ENCODE measurements at places on chromosomes 11 and 22.
A peak's percentile ranks its signal among the peaks of the same experiment; 100 is the strongest.

DNA sequence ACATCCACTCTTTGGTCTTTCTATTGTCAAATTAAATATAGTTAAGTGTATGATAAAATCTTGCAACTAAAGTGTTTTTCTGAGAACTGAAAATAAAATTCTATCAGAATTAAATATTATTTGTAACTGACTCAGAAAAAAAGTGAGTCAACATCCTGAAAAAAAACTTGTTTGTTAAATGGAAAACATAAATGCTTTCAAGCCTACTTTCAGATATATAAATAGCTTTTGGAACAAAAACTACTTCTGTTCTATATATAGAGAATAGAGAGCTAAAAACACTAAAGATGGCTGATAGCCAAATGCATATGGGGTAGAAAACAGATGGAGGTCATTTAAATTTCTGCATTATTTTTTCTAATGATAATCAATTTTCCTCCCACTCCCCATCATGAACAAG, 61.8 kb downstream of the PIK3C2A start:
- no peak for DNase-seq

DNA sequence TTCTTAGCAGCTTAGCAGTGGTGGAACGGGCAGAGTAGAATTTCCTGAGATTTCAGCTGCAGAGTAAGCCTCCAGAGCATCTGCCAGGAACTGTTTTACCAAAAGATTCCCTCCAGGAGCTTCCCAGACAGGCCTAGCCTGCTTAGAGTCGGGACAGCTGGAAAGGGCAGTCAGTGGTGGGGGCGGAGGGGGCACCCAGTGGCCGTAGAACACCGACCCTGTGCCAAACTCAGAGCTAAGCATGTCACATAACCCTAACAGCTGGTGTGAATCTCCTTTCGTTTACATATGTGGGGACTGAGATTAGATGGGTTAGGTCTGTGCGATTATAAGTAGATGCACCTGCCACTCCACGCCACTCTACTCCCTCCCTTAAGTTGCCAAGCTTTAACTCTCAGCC, 80.0 kb upstream of the CRTAM start:
- no peak for DNase-seq

DNA sequence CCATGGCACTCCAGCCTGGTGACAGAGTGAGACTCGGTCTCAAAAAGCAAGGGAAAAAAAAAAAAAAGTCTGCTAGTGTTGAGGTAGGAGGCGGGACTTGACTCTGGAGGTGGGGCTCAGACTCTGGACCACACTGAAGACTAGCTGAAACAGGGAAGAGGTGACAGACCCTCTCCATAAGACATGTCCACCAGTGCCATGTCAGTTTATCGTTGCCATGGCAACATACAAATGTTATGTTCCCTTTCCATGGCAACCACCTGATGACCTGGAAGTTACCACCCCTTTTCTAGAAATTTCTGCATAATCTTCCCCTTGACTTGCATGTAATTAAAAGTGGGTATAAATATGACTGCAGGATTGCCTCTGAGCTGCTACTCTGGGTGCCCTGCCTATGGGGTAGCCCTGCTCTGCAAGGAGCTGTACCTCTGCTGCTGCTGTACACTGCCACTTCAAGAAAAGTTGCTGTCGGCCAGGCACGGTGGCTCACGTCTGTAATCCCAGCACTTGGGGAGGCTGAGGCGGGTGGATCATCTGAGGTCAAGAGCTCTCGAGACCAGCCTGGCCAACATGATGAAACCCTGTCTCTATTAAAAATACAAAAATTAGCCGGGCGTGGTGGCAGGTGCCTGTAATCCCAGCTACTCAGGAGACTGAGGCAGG, 55.1 kb downstream of the KIAA1671 start:
- DNase-seq: no peak

GRCh38 chr11:65868076-65868667, 4.4 kb downstream of the EFEMP2 start:
- peak; percentile 22 for DNase-seq

DNA sequence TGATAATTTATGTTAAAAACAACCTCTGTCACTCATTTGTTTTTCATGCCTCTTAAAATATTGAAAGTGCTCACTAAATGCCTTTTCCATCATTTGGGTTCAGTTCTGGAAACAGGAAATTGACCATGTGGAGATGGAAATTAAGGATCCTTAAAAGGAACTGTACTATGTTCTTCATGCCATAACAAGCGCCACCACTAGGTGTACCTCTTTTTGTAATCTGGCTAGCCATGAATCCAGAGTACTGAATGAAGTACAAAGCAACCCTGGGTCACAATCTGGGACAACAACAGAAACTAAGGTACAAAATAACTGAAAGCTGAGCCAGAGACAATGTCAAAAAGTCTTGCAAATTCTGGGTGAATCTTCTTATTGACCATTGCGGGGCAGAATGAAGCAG, 559.1 kb downstream of the FAM181B start:
- no peak for DNase-seq

- DNase-seq: no peak
Observed at GRCh38 chr22:36971341-36972125, 47.7 kb downstream of the TST start.

DNA sequence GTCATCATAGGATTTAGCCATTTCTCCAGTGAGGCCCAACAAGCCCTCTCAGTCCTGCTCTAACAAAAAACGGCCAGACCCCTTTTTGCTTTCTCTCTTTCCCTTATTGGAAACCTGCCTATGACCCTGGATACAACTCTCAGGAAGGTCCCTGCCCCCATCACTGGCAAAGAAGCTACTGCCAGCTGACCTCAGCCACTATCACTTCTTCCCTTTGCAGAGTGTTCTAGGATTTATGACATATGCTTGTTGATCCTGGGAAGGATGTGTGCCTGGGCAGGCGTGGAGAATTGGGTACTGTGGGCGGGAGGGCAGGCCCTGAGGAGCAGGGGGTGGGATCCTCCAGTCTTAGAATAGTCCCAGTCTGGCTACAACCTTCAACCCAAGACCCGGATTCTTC, 7.5 kb downstream of the PGAP2 start:
- DNase-seq: no peak

- DNase-seq: no peak
Observed at GRCh38 chr11:107757661-107758060, 45.8 kb upstream of the SLN start.

- no peak for DNase-seq
Observed at GRCh38 chr11:78841456-78842060, 266.9 kb upstream of the NARS2 start.

GRCh38 chr11:722346-722811, 16.3 kb downstream of the EPS8L2 start:
- no peak for DNase-seq

DNA sequence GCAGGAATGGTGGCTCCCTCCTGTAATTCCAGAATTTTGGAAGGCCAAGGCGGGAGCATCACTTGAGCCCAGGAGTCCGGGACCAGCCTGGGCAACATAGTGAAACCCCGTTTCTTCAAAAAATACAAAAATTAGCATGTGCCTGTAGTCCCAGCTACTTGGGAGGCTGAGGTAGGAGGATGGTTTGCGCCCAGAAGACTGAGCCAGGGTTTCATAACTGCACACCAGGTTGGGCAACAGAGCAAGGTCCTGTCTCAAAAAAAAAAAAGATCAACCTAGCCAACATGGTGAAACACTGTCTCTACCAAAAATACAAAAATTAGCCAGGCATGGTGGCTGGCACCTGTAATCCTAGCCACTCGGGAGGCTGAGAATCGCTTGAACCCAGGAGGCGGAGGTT, 6.4 kb downstream of the A4GALT start:
- no peak for DNase-seq

- DNase-seq: no peak
Observed at GRCh38 chr11:30826911-30827310, 240.8 kb upstream of the MPPED2 start.

DNA sequence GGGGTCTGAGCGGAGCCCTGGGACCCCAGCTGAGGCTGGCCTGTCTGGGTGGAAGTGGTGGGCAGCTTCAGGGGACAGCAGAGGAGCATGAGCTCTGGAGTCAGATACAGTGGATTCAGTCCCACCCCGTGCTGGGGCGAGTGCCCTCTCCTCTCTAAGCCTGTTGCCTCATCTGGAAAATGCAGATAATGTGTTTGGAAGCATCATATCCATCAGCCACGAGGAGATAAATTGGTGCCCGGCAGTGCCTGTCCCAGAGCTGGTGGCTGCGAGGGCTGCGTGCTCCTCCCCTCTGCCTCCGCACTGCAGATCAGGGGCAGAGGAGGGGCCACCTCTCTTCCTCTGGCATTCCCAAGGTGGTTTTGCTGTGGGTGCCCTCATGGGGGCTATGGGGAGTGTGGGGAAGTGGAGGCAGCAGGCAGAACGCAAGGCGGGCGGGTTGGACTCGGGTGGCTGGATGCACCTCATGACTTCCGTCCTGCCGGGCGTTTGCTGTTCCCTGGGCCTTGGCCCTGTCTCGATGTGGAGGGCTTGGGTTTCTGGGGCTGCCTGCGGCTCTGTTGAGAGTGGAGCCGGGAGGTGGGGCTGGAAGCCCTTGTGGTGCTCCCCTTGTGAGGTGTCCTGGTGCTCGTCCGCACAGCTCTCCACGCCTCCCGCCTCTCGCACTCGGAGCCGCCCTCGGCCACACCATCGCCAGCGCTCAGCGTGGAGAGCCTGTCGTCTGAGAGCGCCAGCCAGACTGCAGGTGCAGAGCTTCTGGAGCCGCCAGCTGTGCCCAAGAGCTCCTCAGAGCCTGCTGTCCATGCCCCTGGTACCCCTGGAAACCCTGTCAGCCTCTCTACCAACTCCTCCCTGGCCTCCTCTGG, 20.9 kb downstream of the MICALL1 start:
- no peak for DNase-seq

DNA sequence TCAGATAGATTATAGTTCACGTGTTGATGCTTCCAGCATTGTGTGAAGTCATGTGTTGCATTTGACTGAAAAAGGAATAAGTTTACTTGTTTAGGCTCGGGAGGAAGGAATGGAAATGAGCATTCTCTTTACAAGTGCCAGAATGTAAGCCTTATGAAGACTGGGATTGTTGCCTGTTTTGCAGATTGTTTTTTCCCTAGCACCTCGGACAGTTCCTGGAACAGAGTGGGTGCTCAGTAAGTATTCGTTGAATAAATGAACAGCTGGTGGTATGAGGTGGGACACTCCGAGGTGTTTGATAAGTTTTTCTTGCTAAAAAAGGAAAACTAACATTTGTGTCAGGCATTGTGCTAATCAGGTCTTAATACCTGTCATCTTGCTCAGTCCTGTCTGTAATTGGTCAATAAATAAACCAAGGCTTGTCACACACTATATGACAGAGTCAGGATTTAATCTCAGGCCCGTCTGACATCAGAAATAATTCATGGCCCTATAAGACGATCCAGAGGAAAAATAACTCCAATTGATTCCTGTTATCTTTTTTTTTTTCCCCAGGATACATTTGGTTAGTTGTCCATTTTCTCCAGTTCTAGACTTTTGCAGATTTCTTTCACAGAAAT, 304.7 kb downstream of the NELL1 start:
- no peak for DNase-seq

GRCh38 chr11:57498540-57498939, 17.0 kb downstream of the SLC43A1 start:
- DNase-seq: no peak

GRCh38 chr22:31327806-31328543, 18.2 kb downstream of the PATZ1 start:
- no peak for DNase-seq

- peak; percentile 19 for DNase-seq
Observed at GRCh38 chr22:44972363-44973083, 37.3 kb downstream of the PHF21B start.

DNA sequence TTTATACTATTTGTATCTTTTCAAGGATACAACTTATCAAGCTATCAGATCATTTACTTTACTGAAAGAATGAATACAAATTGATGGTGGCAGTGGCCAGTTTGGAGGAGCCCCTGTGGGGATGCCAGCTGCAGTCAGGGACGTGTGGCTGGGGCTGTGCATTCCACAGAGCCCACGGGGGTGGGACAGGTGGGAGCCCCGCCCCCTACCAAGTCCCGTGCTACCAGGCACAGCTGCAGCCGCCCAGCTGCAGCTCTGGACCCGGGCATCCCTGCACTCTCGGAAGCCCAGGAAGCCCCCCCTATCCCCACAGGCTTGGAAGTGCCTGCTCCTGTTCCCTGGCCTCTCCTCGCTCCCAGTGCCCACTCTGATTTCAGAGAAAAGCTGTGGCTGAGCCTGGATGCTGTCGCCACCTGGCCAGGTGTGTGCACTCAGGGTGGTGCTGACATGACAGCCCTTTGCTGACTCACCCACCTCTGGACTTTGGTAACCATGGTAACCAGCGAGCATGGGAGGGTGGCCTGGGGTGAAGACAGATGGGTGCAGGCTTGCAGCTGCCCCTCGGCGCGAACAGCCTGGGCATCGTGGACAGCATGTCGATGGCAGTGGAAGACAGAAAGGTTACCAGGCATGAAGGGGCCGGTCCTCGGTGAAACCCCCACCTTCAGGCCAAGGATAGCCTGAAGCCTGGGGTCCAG, 138.1 kb downstream of the SBF2 start:
- DNase-seq: no peak

- no peak for DNase-seq
Observed at GRCh38 chr22:27988704-27989103, 69.6 kb upstream of the PITPNB start.

- DNase-seq: no peak
Observed at GRCh38 chr11:109894242-109894641, 198.9 kb upstream of the ZC3H12C start.

GRCh38 chr11:37595845-37596244, 997.8 kb upstream of the RAG2 start:
- no peak for DNase-seq

GRCh38 chr11:65425971-65426838, 3.6 kb downstream of the NEAT1 start:
- no peak for DNase-seq

GRCh38 chr11:13784441-13784840, 116.0 kb downstream of the FAR1 start:
- DNase-seq: no peak

DNA sequence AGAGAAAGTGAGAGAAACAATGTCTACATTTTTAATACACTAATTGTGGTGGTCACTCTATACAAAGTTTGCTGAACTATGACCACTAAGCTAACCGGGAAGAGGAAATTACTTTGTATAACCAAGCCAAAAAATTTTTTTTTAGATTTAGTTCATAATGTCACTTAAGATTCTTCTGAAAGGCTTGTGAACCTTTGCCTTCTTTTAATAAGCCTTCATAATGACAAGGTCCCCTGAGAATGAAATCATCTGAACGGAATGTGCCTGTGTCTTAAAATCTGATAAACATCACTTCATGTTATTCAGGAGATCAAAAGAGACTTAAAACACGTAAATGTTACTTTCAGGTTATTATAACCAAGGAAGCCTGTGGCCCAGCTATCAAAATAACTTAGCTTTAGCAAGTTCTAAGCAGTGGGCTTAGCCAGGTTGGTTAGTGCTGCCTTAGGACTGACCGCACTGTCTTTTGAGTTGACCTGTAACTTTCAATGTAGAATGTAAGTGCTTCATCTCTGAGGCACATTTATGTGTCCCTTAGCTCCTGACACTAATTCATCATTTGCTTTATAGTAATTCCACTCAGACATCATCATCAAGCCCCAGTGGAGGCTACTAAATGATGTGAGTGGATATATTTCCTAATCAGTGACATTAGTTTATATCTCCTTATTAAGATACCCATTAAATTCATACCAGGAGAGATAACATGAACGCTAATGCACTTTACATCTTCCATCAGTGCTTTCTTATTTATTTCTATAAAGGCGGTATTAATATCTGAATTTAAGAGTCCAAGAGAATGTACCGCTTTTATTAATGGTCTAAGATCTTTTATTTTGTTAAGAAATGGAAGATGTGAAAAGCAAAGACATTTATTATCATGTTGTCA, 122.5 kb downstream of the WNT11 start:
- DNase-seq: no peak
